ENCODE measurements at places on chromosomes 3 and 15.

GRCh38 chr3:133375403-133375745, 24.5 kb upstream of the BFSP2 start:
- DNase-seq = no peak

GRCh38 chr3:102237181-102237580, 197.6 kb upstream of the ZPLD1 start:
- DNase-seq = no peak

DNA sequence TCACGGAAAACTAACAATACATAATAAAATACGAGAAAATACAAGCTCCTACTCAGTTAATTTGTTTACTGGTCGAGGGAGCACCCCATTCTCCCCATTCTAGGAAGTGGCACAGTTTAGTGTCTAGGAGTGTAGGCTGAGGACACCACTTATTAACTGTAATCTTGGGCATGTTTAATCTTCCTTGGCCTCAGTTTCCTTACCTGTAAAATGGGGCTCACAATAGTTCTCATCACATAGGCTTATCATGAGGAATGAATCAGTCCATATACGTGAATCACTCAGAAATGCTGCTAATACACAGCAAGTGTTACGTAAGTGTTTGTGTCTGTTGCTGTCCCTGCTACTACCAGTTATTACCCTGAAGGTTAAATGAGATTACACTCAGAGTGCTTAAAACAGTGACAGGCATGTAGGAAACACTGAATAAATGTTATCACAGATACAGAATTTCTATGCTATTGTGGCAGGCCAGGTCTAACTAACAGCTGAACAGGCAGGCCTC, 210.2 kb downstream of the OSBPL10 start:
- no peak for DNase-seq

GRCh38 chr3:69368129-69368741, 17.7 kb downstream of the FRMD4B start:
- no peak for DNase-seq

GRCh38 chr3:146464783-146465182, 4.6 kb downstream of the PLSCR2 start:
- no peak for DNase-seq

GRCh38 chr3:66583424-66584040, 82.7 kb upstream of the LRIG1 start:
- no peak for DNase-seq

GRCh38 chr15:55816017-55816416, 73.1 kb upstream of the PRTG start:
- DNase-seq = no peak

GRCh38 chr3:25846282-25846681, 56.4 kb downstream of the OXSM start:
- DNase-seq = no peak

DNA sequence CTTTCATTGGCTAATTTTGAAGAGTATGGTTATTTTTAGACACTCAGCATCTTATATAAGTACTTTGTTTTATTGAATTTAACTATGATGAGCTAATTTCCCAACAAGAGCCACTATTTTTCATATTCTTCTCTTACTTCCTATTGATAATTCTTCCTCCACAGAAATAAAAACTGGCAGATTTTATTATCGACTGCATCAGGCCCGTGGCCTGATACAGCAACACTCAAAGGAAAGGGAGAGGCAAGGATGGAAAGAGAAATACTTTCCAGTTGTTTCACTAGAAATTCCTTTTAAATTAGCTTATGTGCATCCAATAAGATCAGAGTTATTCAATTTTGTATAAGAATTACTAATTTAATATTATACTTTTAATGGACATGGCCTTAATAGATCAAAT, 886.3 kb downstream of the ROBO1 start:
- no peak for DNase-seq

- no peak for DNase-seq
Observed at GRCh38 chr3:51657234-51657633, 13.8 kb upstream of the TEX264 start.

GRCh38 chr3:133901083-133901482, 5.4 kb upstream of the RAB6B start:
- DNase-seq = no peak

DNA sequence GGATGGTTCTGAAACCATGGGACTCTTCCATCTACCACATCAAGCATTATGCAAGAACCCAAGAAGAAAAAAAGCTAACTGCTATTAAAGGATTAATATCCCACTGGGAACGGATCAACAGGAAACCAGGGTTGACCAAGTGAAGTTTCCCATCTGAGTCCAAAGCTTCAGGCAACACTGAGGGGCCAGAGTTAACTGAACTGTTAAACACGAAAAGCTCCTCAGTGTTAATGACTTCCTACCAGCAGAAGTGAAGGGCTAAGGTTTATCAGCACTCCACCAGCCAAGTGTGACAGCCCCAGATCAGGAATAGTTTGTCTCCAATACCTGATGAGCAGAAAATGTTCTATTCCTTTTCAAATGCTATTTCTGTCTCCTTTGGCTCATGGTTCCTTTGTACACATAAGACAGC, 36.7 kb downstream of the PTPN9 start:
- no peak for DNase-seq

GRCh38 chr15:40307421-40308211, at the start of gene PLCB2:
Gene PLCB2 (minus strand): TSS chr15:40307935. CDS start chr15:40307672, 263 bp downstream.
- peak; percentile 63 for DNase-seq

- DNase-seq = no peak
Observed at GRCh38 chr15:74108111-74108510, 22.3 kb upstream of the ISLR2 start.

DNA sequence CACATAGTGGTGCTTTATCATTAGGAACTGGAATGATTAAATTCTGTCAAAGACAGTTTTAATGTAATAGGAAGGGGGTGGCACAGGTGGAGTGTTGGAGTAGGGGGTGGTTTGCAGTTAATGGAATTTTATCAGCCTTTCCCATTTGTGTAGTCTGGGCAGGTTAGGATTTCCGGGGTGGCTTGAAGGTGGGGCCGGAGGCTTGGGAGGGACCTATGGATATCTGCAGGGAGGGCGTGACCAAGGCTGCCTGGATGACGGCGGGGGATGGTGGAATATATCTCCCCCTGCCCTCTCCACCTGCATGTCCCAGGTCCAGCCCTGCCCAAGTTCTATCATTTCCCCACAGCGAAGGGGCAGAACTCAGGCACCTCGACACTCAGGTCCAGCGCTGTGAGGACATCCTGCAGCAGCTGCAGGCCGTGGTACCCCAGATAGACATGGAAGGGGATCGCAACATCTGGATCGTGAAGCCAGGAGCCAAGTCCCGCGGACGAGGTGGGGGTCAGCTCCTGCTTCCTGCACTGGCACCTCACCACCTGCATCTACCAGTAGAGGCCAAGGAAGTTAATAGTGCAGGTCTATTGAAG, 15.5 kb downstream of the TTLL3 start:
- no peak for DNase-seq

DNA sequence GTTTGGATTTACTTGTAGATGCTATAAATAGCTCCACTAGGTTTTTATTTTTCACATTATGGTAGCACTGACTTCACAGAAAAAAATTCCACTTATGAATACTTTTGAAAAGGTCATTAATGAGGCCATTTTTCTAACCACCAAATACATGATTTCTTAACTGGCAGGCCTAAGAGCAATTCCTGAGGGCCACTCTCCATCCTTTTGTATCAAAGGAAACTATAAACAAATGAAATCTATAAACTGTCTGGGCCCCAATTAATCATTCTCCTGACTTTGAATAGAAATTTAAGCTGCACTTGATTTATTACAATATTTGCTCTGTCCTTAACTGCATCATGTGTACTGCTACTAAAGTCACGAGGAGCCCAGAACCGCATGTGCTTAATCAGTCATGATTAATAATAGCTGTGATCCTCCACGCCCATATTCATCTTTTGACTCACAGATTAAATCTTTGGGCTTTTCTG, 25.1 kb upstream of the MTMR10 start:
- no peak for DNase-seq

GRCh38 chr3:48765376-48765775, 48.4 kb upstream of the IP6K2 start:
- no peak for DNase-seq

GRCh38 chr15:89858661-89859458, 34.9 kb downstream of the AP3S2 start:
- no peak for DNase-seq

GRCh38 chr3:102124282-102124681, 275.0 kb downstream of the NFKBIZ start:
- DNase-seq = no peak

- no peak for DNase-seq
Observed at GRCh38 chr3:162141272-162141791, 644.7 kb downstream of the OTOL1 start.

DNA sequence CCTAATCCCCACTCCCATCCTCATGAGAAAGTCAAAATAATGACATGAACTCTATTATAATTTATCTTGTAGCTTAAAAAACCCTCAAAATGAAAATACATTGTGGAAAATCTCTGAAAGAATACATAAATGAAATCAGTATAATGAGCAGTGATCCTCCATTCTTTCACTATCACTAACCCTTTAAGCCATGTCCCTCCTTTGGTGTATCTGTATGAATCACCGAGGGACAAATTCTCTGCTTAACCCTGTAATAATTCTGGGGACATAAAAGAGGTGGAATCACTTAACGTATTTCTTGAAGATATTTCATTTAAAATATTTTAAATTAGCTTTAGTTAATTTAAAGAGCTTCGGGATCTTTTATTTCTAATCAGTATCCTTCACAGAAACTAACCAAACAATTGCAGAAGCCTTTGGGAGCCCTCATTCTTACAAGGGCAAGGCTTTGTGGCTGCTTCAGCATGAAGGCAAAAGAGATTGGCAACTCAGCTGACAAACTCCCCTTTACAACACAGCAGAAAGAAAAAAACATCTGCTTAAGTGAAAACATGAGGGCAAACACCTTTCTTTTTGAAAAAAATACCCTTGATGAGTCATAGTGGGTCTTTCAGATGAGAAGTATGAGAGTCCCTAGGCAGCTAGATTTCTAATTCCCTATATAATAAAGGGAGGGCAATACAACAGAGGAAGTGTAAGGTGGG, 44.0 kb upstream of the ALCAM start:
- no peak for DNase-seq

GRCh38 chr3:66482018-66482404, 18.8 kb downstream of the LRIG1 start:
- DNase-seq = no peak

- no peak for DNase-seq
Observed at GRCh38 chr3:186670155-186670554, 4.3 kb downstream of the HRG start.

- no peak for DNase-seq
Observed at GRCh38 chr3:37131860-37132144, 42.6 kb downstream of the LRRFIP2 start.

- no peak for DNase-seq
Observed at GRCh38 chr3:177830411-177830849, 633.1 kb upstream of the TBL1XR1 start.

All from activated T-cell treated with anti-CD3 and anti-CD28 coated beads for 48 hours (primary cell).